ENCODE measurements at places on chromosomes 3 and 15.
A peak's percentile ranks its signal among the peaks of the same experiment; 100 is the strongest.

- DNase-seq, result no peak
Observed at GRCh38 chr3:168250415-168250861, 154.7 kb upstream of the GOLIM4 start.

DNA sequence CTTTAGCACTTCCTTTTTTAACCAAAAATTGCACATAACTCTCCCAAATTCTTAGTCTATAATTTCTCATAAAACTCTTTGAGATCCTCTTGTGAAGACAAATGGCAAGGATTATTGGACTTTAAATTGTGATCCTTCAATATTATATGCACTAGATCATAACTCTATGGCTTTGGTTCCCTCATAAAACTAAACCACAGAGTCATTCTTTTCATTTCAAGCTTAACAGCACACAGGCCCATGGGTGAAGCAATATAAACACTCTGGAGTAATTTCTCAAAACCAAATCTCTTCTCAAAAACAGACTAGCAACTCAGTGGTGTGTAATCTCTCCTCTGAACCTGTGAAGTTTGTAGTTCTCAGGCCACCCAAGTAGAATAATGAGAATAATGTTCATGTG is 171.0 kb upstream of the NECTIN3 start:
- DNase-seq, result peak; percentile 92

DNA sequence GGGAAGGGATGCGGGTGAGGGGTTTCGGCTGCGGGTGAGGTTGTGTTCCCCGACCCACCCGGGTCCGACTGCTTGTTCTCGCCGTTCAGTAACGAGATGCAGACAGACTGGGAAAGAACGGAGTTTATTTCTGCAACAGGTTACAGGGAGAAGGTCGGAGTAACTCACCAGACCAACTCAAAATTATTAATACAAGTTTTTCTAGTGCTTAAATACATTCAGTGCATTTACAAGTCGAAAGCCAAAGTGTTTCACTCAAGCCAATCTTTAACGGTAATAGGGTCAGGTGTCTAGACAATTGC is 492 bp upstream of the HIGD1A start:
- DNase-seq, result no peak

- no peak for DNase-seq
Observed at GRCh38 chr3:195698647-195699387, 22.0 kb upstream of the MUC20 start.

DNA sequence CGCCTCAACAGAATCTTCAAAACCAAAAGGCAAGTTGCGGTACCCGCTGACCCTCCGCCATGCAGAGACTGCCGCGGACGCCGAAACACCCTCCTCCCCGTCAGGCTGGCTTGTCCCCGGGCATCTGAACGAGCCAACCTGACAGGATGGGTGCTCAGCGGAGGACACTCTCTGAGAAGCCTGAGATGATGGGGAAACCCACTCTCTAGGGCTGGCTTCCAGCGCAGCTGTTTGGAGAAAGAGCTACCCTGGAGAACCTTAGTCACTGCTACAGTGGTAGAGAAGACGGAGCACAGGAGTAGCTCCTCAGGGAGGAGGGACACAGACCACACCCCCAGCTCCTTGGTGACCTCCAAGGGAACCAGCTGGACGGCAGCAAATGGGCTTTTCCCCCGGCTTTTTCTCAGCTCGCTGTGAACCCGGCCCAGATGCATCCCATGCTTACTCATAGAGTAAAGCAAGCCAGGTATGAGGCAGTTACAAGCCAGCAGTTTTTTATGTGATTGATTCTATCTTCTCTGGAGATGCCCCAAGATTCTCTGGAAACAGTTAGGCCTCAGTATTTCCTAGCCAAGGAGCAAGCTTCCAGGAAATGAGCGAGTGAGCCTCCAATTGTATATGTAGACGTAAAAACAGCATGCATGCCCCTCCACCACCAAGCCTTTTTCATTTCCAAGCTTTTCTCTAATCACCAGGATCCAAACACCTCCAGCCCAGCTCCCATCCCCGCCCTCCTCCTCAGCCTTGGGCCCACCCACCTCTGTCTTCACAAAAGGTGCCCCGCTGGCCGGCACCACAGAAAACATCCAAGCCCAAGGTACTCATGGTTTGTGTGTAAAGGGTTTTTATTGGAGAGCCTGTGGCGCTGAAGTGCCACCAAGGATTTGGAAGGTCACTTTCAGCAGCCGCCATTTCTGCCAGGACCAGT is 38.7 kb downstream of the FAM174B start:
- DNase-seq, result no peak

GRCh38 chr3:128745742-128746141 is 19.8 kb downstream of the RAB7A start:
- DNase-seq, result no peak

GRCh38 chr15:37094333-37094914 is 5.9 kb downstream of the MEIS2 start:
- DNase-seq, result no peak

DNA sequence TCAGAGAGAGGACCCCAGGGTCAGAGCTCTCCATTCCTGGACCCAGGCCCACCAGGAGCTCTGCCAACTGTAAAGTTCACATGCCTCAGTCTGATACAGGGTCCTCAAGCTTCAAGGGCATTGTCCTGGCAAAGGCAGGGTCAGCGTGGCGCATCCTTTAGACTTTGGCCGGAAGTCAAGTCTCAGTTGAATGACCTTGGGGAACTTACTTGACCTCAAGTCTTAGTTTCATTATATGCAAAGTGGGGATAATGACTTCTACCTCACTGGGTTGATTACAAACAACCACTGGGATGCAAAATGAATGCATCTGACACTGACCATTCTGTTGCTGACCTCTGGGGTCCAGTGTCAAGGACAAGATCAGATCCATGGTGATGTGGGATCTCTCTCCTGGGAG is 70.6 kb upstream of the CTSH start:
- DNase-seq, result no peak

DNA sequence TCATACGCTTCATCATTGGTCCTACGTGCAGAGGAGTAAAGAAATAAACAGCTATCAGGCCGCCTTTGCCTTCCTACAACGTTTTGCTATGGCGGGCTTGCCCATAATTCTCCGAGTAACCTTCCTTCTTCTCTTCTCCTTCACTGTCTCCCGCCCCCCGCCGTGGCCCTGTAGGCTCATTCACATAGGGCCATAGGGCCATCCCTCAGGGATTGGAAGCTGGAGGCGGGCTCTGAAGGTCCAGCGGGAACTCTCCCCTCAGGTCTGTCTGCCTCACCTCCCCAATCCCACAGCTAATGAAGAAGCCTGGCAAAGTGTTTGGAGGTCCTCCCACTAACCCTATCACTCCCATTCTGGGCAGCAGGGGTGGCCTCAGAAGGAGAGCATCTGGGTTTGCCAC is 43.6 kb downstream of the SEMA5B start:
- DNase-seq, result no peak

- no peak for DNase-seq
Observed at GRCh38 chr15:44591326-44591725, 54.4 kb downstream of the EIF3J start.

DNA sequence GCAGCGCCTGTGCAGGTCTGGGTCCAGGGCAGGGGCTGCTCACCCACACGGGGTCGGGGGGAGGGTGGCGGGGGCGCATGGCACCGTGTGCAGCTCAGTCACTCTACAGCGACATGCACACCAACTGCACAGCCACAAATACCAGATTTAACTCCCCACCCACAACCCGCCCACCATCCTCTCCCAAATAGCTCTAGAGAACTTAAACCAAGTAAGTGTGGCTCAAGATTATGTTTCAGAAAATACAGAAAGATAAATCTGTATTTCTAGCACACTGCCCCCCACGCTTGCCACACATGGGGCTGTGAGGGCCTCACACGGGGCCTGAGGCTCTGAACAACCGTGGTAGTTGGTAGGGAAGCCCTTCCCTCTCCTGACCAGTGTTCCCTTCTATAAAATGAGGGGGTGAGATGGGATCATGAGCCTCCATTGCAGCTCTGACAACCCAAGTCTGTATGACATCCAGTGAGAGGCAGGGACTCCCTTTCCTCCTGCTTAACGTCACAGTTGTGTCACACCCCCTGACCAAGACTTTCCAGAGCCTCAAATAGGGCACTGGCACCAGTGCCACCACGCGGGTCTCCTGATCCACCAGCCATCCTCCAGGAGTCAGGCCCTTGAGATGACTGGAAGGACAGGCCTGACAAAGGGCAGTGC is 23.1 kb downstream of the POC1A start:
- no peak for DNase-seq

GRCh38 chr3:111326144-111326995 is 215.6 kb upstream of the CD96 start:
- DNase-seq, result peak; percentile 97

- peak; percentile 78 for DNase-seq
Observed at GRCh38 chr3:30437171-30437601, 169.2 kb upstream of the TGFBR2 start.

DNA sequence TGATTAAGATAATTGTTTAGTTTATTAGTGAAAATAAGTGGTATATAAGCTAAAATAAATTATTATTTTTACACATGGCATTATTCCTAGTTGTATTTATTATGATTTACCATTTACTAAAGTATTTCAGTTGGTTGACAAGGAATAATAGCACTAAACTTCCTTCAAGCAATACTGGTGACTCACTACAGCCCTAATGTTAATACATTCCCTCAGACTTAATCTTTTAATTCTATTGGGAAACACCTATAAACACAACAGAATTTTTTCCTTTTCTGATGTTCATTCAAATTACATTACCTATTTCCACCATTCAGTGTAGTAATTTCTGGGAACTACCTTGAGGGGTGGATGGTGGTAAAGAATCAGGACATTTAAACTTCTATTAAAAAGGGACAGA is 264.0 kb downstream of the TIGIT start:
- peak; percentile 37 for DNase-seq

DNA sequence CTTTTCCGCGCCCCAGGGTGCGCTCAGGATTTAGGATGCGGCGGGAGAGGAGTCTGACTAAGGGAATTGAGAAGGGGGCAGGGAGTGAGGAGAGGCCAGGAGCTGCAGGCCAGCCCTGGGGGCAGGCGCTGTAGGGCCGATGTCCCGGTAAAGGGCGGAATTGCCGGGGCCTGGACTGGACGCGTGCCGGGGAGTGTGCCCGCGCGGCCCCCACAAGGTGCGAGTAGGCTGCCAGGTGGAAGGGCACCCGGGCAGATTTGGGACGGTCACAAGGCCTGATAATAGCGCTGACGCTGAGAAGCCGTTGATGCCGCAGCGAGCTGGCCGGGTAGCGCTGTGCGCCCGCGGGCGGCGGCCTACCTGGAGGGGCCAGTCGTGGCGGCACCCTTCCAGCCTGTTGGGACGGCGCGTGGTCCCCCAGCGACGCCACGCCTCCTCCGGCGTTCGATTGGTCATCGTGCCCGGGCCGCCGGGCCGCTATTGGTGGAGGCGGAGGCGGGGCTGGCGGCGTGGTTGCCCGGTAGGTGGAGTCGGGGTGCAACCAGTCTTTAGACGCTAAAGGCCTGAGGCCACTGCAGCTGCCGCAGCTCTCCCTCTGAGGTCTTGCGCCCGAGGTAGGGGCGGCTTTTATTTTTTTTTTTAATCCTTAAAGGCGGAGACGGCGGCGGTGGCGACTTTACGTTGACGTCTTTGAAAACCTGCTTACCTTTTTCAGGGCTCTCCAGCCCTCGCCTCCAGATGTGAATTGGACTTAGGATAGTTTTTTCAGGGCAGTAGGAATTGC is 903 bp downstream of the SLC25A38 start:
- peak; percentile 89 for DNase-seq

GRCh38 chr3:65013053-65013452 is 325.3 kb upstream of the ADAMTS9 start:
- no peak for DNase-seq

DNA sequence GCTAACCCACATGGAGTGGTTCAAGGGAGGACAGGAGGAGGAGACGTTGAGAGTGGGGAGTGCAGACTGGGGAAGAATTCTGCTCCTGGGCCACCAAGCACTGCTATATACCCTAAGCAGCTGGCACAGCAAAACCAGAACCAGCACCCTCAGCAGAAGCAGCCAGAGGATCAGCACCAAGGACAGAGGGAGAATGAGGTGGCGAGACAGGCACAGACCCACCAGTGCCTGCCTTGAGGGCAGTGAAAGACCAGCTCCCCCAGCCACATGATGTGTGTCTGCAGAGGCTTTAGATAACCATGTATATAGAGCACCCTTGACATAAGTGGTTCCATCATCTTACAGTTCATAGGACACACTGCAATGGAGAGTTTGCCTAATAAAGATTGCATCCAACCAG is 319.0 kb downstream of the GABRB3 start:
- no peak for DNase-seq

- no peak for DNase-seq
Observed at GRCh38 chr3:126087552-126088175, 3.7 kb upstream of the SLC41A3 start.

DNA sequence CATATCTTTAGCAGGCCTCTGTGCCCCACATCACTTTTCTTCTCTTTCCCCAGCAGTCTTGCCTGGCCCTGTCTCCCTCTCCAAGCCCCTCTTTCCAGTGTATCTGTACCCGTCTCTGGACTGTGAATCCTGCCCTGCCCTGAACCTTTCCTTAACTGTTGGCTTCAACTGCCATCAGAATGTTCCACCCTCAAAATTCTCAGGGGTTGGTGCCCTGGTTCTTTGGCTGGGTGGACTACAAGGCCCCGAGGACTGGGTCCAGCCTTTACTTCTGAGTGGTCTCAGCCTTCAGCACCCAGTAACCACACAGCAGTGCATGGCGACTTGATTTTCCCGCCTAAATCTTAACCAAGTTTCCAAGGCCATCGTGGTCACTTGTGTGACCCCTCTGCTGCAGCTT is 333.5 kb upstream of the RGMA start:
- no peak for DNase-seq

GRCh38 chr3:152269056-152269830 is 514 bp downstream of the MBNL1 start:
- DNase-seq, result peak; percentile 96

DNA sequence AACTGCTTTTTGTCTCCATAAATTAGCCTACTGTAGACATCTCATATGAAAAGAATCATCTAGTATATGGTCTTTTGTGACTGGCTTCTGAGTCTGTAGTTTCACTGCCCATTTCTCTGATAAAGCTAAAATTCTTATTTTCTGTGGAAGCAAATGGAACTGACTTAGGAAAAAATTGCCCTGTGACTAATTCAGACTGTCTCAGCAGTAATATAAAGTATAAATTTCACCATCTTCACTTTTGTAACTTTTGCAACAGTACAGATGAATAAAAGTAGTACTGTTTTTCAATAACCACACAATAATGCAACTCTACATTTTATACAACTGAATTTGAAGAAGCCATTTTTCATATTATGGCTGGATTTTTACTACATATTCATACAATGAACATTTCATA is 104.1 kb downstream of the TBC1D5 start:
- peak; percentile 58 for DNase-seq

GRCh38 chr3:185439745-185440466 is 58.9 kb downstream of the TMEM41A start:
- DNase-seq, result no peak

All from AG10803 (cell line).